Tracheal epithelial cell (primary cell): ENCODE measurements at places on chromosomes 4 and X. TPM values are rescaled to one million over a fixed set of nuclear protein-coding genes. Genes with fewer than 3 reads are reported as not detected.

Gene COMMD8
- 27.5 and 32.0 TPM in 2 replicates for total RNA-seq

Gene POLN
- total RNA-seq, result 0.85 and 2.4 TPM in 2 replicates

Gene SLC4A4
- under 0.01 and 1.4 TPM in 2 replicates for total RNA-seq

Gene IL2
- not detected in 2 replicates for total RNA-seq

Gene FGA
- total RNA-seq, result not detected in 2 replicates

Gene DNAAF6
- not detected in 2 replicates for total RNA-seq

Gene ZCCHC18
- total RNA-seq, result under 0.01 TPM in 1 of 2 replicates, not detected in the other

Gene FGG
- total RNA-seq, result 0.21 TPM in 1 of 2 replicates, not detected in the other

Gene SEL1L3
- total RNA-seq, result 106 and 155 TPM in 2 replicates

Gene DDIT4L
- total RNA-seq, result 0.43 and 1.2 TPM in 2 replicates

Gene EVC2
- total RNA-seq, result 8.3 and 10.1 TPM in 2 replicates

Gene RTL3
- total RNA-seq, result not detected in 2 replicates

Gene ZNF518B
- 18.3 and 27.5 TPM in 2 replicates for total RNA-seq

Gene XPNPEP2
- not detected in 2 replicates for total RNA-seq

Gene CCDC160
- total RNA-seq, result under 0.01 TPM in 1 of 2 replicates, not detected in the other

Gene G3BP2
- 175 and 190 TPM in 2 replicates for total RNA-seq

Gene MMRN1
- total RNA-seq, result 1.5 and 2.2 TPM in 2 replicates

Gene CRMP1
- total RNA-seq, result 0.24 TPM in 1 of 2 replicates, not detected in the other

Gene MAGEB1
- not detected in 2 replicates for total RNA-seq

Gene POLR2B
- 102 and 136 TPM in 2 replicates for total RNA-seq

Gene ADAMTS3
- total RNA-seq, result 0.64 and 3.9 TPM in 2 replicates

Gene TLR10
- total RNA-seq, result under 0.01 TPM in 1 of 2 replicates, not detected in the other

Gene ASB9
- 0.64 and 1.2 TPM in 2 replicates for total RNA-seq

Gene IGFBP7
- 148 and 501 TPM in 2 replicates for total RNA-seq

Gene GLRA3
- total RNA-seq, result under 0.01 TPM in 1 of 2 replicates, not detected in the other

Gene STPG2
- under 0.01 and 0.24 TPM in 2 replicates for total RNA-seq

Gene MCUB
- 12.0 and 14.3 TPM in 2 replicates for total RNA-seq

Gene SRPX2
- 15.9 and 16.8 TPM in 2 replicates for total RNA-seq

Gene GRIA2
- not detected in 2 replicates for total RNA-seq

Gene PASD1
- not detected in 2 replicates for total RNA-seq

Gene GLOD5
- total RNA-seq, result not detected in 2 replicates

Gene RBMXL3
- total RNA-seq, result not detected in 2 replicates

Gene HSFX3
- not detected in 2 replicates for total RNA-seq

Gene SHISA3
- total RNA-seq, result under 0.01 TPM in 1 of 2 replicates, not detected in the other

Gene HELQ
- 7.7 and 10.7 TPM in 2 replicates for total RNA-seq

Gene PAGE2
- total RNA-seq, result not detected in 2 replicates

Gene RPS6KA6
- total RNA-seq, result 2.2 and 3.2 TPM in 2 replicates

Gene PHKA2
- total RNA-seq, result 11.3 and 12.6 TPM in 2 replicates

Gene NIPAL1
- total RNA-seq, result 7.2 and 10.8 TPM in 2 replicates

Gene NRK
- 3.4 TPM in 1 of 2 replicates, not detected in the other for total RNA-seq

Gene BCORL1
- 1.2 and 1.5 TPM in 2 replicates for total RNA-seq

Gene CTAG1B
- total RNA-seq, result not detected in 2 replicates

Gene GPR34
- not detected in 2 replicates for total RNA-seq

Gene NXF2B
- not detected in 2 replicates for total RNA-seq

Gene SPANXB1
- not detected in 2 replicates for total RNA-seq

Gene BMP3
- total RNA-seq, result under 0.01 TPM in 1 of 2 replicates, not detected in the other

Gene MAMLD1
- 0.48 and 1.3 TPM in 2 replicates for total RNA-seq

Gene OTUD4
- 21.9 and 23.7 TPM in 2 replicates for total RNA-seq

Gene RS1
- not detected in 2 replicates for total RNA-seq

Gene TEX11
- total RNA-seq, result not detected in 2 replicates

Gene CCNA2
- total RNA-seq, result 1.9 and 9.4 TPM in 2 replicates

Gene SMAD1
- 11.3 and 11.5 TPM in 2 replicates for total RNA-seq

Gene NR3C2
- total RNA-seq, result 0.64 and 6.0 TPM in 2 replicates

Gene CYBB
- total RNA-seq, result under 0.01 TPM in 1 of 2 replicates, not detected in the other
